ENCODE measurements at places on chromosomes 7 and 10.

GRCh38 chr10:24350070-24350921 is 141.4 kb downstream of the KIAA1217 start:
- DNase-seq: no peak

- DNase-seq: no peak
Measured at GRCh38 chr7:100573691-100574361, at the start of gene SAP25. TSS of gene SAP25 (minus strand) at chr7:100573900. CDS start at chr7:100573742, 158 bp downstream.

DNA sequence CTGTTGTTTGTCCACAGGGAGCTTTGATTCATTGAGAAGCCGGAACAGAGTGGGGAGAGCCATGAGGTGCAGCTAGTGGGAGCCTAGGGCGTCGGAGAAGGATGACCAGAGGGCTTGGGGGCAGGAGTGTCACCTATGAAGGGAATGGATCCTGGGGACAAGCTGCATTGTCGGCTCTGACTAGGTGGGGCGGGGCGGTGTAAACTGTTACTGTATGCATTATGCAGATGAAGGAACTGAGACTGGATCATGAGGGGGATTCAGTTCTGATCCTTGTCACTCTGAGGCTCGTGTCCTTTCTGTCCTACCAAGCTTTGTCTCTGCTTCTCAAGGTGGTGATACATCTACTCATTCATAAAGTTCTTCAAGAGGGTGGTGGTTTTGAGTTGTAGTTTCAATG is 39.9 kb upstream of the MMD2 start:
- no peak for DNase-seq

GRCh38 chr10:110330675-110331074 is 26.0 kb upstream of the SMNDC1 start:
- DNase-seq: no peak

- DNase-seq: peak; percentile 28
Measured at GRCh38 chr7:29208410-29209250, 14.1 kb downstream of the CHN2 start.

- no peak for DNase-seq
Measured at GRCh38 chr10:60645980-60646379, 132.3 kb upstream of the CDK1 start.

DNA sequence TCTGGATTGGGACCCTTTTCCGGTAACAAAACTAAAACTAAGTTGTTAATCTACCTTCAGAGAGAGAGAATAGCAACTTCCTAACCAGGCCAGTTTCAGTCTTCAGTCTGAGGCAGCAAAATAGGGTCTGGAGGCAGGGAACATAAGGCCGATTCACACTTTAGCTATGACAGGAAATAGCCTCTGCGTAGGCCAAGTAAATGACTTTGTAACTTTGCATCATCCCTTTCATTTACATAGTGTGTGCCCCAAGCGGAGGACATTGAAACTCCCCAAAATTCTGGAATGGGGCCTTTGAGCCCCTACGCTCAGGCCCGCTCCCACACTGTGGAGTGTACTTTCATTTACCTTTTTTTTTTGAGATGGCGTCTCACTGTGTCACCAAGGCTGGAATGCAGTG is 1.7 kb upstream of the UPP1 start:
- no peak for DNase-seq

DNA sequence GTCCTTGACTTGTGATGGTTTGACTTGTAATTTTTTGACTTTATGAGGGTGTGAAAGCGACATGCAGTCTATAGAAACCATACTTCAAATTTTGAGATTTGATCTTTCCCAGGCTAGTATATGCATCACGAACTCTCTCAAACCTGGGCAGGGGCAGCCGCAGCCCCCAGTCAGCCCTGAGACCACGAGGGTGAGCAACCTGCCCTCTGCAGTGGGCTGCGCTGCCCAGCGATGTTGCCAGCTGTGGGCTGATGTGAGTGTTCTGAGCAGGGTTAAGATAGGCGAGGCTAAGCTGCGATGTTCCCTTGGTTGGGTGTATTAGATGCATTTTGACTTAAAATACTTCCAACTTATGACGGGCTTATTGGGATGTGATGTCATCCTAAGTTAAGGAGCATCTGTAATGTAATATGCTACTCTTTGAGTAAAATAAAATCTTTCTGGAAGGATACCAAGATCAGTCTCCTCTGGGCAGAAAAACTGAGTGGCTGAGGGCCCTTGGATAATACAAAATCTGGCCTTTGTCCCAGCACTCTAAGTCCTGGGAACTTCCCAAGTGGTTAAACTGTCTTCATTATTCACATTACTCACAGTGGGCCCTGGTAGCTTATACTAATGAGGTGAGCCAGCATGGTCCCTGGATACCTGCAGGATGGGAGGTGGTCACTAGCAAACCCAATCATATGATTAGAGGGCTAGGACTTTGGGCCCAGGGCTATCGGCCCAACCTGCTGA is 28.4 kb upstream of the CNPY1 start:
- DNase-seq: no peak

DNA sequence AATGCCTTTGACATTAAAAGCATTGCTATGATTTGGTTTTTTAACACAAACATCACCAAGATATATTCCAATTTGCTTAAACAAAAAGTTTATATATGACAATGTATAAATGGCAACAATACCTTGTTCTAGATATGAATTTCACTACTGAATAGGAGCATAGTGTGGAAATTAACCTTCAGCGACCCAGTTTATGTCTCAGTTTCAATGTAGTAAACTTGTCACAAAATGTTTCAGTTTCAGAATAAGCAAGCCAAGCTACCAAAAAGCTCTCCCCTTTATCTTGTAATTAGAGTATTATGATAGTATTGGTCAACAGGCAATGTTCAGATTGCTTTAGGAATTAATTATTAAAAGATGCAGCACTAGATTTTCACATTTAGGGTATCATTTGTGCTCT is 99.6 kb upstream of the PCDH15 start:
- no peak for DNase-seq

All from common myeloid progenitor, CD34-positive (primary cell).